Stomach (tissue), 19 donors: ENCODE measurements at places on chromosomes 13 and 19. TPM values are rescaled to one million over a fixed set of nuclear protein-coding genes. Genes with fewer than 3 reads are reported as not detected.
A peak's percentile ranks its signal among the peaks of the same experiment; 100 is the strongest.

The ATP8B3 gene
- total RNA-seq: 1.3 TPM

DNA sequence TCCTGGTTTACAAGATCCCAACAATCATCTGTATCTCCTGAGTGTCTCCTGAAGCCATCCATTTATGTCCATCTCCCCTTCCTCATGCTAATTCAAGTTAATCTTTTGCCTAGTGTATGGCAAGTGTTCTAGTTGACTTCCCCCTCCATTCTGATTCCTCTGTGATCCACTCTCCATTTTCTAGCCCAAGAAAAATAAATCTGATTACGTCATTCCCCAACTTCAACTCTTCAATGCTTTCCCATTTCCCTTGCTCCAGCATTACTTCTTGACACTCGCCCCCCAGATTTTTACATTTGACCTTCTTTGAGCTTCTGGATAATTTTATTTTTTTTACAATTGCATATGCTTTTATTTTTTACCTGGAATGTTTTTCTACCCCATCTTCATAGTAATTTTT is 640.8 kb downstream of the TBC1D4 start:
- no peak for DNase-seq
- H3K4me1 ChIP-seq: no peaks in the 10 kb centered on the region
- H3K27me3 ChIP-seq: no peaks in the 10 kb centered on the region
- no peak overlapping the region for H3K4me3 ChIP-seq

- no peak for DNase-seq
- H3K4me1 ChIP-seq: peaks cover 8% of the 10 kb centered on the region
- H3K27ac ChIP-seq: no peak overlapping the region
- H3K27me3 ChIP-seq: no peaks in the 10 kb centered on the region
- no peak overlapping the region for H3K4me3 ChIP-seq
- H3K36me3 ChIP-seq: peaks cover 10% of the 10 kb centered on the region
These were observed 62.7 kb downstream of the SIPA1L3 start for GRCh38 chr19:37969695-37970094.

DNA sequence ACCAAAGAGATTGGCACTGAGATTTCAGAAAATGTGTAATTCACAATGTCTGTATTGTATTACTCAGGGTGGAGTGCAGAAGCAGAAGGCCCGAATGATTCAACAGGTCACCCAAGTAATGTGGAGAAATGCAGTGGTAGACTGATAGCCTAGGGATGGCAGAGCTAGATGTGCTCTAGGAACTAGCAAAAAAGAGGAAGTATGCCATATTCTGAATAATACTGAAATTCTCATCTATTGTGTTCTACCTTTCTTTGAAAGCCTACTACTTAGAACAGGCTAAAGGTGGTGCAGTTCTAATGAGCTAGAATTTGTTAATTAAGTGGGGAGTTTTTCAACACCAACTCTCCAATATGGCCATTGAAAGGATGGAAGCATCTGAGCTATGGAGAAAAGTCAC is 1449.8 kb upstream of the MIR17HG start:
- no peak overlapping the region for H3K27ac ChIP-seq
- H3K36me3 ChIP-seq: no peaks in the 10 kb centered on the region
- no peak for DNase-seq
- H3K4me1 ChIP-seq: no peaks in the 10 kb centered on the region
- H3K27me3 ChIP-seq: no peaks in the 10 kb centered on the region

DNA sequence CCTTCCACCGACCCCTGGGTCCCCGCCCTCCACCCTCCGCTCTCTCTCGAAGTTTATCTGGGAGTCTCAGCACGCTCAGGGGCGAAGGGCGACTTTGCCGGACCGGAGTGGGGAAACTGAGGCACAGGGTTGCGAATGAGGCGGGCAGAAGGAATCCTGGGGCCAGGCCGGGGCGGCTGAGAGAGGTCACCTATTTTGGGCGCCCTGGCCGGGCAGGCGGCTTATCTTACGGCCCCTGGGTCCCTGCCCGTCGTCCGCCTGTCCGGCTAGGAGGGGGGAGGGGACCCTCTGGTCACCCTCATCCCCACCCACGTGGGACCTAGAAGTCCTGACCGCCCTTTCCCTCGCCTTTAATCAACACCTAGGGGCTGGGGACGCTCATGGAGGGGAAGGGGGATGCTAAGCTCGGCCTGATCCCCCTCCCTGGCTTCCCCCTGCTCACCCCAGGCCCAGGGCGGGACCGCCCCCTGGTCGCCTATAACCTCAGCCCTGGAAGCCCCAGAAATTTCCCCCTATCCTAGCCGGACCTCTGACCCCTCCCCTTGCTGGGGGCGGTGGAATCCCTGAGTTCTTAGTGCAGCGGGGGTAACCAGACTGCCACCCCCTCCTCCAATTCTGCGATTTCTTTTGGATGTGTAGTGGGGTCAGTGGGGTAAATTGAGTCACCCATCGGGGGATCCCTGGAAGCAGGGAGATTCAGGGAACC is 556 bp downstream of the TRIP10 start:
- no peaks in the 10 kb centered on the region for H3K27me3 ChIP-seq
- DNase-seq: peak; percentile 39
- peaks cover 10% of the 10 kb centered on the region for H3K36me3 ChIP-seq
